Activated CD4-positive, alpha-beta T cell treated with anti-CD3 and anti-CD28 coated beads, Interleukin-2, amount 50 U/mL, for 48 hours (primary cell): ENCODE measurements at places on chromosomes 12 and 14.

DNA sequence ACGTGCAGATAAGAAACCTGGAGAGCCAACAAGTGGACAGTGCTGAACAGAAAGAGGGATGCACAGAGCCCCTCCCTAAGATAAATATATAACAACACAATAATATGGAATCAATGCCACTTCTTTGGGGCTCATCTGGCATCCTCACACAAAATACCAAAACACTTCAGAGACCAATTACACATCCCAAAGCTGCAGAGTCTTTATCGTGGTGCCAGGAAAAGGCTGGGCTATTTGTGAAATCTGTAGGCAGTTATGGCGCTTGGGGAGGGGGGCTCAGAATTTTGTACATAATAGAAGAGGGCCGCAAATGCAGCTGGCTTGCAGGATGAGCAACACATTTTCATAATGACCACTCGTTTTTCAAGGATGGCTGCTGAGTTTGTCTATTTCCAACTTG is 160.4 kb upstream of the NOS1 start:
- no peak for DNase-seq

DNA sequence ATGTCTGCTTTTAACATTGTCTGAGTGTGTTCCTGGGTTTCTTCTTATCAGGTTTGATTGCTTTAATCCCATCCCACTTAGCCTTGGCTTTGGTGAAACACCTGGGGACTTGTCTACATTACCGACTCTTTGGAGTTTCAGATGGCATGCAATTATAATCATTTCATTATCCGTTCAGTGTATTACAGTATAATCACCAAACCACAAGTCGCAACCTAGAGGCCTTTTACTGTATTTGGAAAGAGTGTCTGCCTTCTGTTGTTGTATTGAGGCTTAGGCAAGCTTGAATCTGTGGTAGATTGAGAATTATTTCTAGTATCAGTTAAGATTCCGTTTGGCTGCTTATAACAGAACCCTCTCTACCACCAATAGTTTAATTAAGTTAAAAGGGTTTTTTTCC is 103.9 kb downstream of the TGFB3 start:
- DNase-seq = no peak

GRCh38 chr12:18382236-18382885 is 121.0 kb downstream of the PIK3C2G start:
- no peak for DNase-seq

- no peak for DNase-seq
Measured at GRCh38 chr14:61409782-61410181, 88.4 kb downstream of the PRKCH start.

- no peak for DNase-seq
Measured at GRCh38 chr12:56387152-56387736, 24.6 kb upstream of the APOF start.

DNA sequence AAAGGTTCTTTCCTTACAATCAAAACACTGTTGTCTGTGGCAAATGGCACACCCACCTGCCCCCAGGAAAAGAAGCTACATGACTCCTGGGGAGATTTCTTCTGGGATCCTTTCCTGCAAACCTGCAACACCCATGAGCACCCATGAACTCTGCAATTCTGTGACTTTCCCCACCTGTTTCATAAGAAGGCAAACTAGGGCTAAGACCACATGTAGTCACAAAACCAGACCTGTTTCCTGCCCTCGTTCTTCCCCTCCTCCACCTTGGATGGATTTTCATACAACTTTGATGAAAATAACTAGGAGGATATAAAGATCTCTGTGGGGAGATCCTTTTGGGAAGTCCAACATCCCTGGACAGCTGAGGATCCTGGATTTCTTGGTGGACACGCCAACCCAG is 1084.7 kb downstream of the BCL11B start:
- no peak for DNase-seq

DNA sequence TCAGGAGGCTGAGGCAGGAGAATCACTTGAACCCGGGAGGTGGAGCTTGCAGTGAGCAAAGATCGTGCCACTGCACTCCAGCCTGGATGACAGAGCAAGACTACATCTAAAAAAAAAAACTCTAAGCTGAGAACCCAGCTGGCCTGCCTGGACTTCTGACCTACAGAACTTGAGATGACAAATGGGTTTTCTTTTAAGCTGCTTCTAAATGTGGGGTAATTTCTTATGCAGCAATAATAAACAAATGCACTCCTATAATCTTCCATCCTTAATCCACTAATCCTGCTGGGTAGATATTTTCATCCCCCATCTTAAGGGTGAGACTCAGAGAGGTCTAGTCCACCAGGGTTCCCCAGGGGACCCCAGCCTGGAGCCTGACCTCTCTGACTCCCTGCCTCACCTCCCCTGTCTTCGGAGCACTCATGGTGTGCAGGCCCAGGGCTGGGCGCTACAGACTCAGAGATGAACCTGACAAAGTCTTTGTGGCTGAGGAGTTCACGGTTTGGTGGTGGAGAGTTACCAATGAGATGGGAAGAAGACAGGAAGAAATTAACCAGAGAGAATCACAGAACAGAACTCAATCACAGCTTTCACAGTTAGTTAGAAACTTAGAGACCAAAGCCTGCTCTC is 39.7 kb upstream of the BDKRB2 start:
- DNase-seq = no peak

DNA sequence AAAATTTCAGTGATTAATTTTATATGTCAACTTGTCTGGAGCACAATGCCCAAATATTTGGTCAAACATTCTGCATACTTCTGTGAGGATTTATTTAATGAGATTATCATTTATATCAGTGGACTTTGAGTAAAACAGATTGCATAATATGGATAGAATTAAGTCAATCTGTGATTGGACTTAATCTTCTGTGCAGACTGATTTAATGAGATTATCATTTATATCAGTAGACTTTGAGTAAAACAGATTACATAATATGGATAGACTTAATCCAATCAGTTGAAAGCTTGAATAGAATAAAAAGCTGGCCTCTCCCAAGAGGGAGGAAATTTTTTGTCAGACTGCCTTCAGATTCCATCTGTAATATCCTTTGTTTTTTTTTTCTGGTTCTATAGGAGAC is 1413.2 kb downstream of the LRFN5 start:
- no peak for DNase-seq

GRCh38 chr12:48000878-48001504 is 3.3 kb downstream of the COL2A1 start:
- peak; percentile 33 for DNase-seq

GRCh38 chr12:30448038-30448437 is 247.6 kb downstream of the IPO8 start:
- DNase-seq = no peak

GRCh38 chr14:100065942-100066574 is 836 bp downstream of the EVL start:
- peak; percentile 83 for DNase-seq

- peak; percentile 52 for DNase-seq
Measured at GRCh38 chr14:61337893-61338292, 16.5 kb downstream of the PRKCH start.

DNA sequence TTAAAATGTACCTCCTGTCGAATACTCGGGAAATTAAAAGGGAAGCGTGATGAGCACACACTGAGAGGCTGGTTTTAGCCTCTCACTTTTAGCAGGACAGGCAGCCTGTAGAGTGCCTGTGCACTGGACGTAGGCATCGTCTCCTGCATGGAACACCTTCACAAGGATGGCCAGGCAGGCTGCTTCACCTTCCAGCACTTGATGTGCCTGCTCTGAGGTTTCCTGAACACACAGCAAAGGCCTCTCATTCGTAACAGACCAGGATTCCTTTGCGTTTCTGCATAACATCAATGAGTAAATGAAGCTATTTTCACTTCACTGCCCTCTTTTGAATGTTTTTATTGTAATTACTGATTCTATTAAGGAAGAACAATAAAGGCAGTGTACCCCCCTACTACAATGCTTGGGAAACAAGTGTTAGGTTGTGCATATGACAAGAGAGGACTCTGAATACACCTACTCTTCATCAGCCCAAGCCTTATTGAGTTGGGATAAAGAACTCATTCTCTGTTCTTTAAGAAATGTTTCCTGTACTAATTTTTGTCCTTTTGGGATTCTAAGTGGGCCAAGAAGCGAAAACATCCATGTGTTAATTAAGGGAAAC is 1077.6 kb upstream of the FOXG1 start:
- no peak for DNase-seq

DNA sequence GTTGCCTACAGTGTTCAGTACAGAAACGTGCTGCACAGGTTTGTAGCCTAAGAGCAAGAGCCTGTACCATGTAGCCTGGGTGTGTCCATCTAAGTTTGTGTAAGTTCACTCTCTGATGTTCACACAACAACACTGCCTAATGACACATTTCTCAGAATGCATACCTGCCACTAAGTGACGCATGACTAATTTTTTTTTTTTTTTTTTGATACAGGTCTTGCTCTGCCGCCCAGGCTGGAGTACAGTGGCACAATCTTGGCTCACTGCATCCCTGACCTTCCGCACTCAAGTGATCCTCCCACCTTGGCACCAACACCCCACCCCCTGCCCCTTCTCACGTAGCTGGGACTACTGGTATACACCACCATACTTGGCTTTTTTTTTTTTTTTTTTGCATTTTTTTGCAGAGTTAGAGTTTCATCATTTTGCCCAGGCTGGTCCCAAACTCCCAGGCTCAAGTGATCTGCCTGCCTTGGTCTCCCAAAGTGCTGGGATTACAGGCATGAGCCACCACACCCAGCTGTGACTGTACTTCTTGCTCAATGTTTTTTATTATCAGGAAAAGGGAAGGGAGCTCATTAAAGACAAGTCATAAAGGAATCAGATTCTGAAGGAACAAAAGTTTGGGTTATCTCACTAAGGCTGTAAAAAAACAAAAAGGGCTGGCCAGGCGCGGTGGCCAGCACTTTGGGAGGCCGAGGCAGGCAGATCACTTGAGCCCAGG is 10.0 kb upstream of the CDC42BPB start:
- DNase-seq = no peak

DNA sequence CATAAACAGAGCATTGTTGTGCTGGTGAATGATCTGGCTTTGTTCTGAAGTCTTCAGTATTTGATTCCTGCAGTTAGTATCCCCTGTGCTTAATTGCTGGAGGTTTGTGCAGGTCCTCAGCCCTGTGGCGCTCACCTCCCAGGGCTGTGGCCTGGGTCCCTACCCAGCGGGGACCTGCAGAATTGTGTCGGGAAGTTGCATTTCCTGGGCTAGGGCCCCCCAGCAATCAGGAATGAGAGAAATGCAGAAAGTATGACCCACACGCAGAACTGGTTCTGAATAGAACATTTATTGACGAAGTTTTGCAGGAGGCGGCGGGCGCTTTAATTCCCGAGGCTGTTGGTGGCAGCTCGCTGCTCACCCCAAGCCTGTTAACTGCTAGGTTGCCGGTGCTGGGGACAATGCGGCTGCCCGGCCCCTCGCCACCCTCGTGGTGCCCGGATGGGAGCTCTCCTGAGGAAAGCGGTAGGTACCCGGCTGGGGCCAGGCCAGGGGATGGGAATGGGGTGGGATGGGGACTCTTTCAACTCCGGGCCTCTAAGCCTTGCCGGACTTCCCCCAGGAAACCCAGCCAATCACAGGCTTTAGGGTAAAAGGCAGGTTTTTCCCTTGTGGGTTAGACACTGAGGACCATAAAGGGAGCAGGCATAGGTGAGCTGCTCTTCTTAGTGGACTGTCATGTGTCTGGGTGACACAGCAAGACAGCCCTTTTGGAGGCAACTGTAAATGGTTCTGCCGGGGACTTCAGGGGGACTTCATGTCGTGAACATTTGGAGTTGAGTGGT is 11.6 kb downstream of the PLEKHG3 start:
- no peak for DNase-seq

- DNase-seq = no peak
Measured at GRCh38 chr14:57492859-57493258, 798 bp downstream of the CCDC198 start.

GRCh38 chr14:77267937-77268699 is 2.9 kb downstream of the NGB start:
- no peak for DNase-seq

GRCh38 chr14:53032838-53033390 is 82.1 kb upstream of the FERMT2 start:
- no peak for DNase-seq

DNA sequence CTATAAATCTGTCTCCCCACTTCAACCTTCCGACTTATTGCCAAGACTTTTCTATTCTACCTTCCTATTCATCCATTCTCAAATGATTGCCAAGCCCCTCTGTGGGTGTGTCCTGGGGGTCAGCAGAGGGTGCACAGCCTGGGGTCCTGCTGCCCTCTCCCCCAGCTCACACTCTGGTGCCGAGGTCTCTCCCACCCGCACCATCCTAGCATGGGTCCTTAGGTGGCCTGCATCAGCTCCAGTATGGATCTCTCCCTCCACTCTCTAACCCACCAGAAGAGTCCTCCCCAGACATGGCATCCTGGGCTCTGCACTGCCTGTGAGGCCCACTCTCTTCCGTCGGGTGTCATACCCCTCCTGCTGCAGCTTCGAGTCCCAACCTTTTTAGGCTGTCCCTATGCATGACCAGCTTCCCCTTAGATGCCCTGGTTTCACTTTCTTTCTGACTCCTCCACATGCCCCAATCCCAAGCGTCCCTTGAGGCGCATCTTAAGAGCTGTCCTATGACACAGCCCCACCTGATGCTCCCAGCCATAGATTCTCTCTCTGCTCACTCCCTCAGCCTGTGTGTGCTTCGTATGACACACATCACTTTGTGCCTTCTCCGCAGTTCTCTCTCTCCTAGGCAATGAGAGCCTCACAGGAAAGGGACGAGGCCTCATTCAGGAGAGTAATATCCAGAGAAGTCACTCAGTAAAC is 43.9 kb downstream of the GIT2 start:
- DNase-seq = no peak

DNA sequence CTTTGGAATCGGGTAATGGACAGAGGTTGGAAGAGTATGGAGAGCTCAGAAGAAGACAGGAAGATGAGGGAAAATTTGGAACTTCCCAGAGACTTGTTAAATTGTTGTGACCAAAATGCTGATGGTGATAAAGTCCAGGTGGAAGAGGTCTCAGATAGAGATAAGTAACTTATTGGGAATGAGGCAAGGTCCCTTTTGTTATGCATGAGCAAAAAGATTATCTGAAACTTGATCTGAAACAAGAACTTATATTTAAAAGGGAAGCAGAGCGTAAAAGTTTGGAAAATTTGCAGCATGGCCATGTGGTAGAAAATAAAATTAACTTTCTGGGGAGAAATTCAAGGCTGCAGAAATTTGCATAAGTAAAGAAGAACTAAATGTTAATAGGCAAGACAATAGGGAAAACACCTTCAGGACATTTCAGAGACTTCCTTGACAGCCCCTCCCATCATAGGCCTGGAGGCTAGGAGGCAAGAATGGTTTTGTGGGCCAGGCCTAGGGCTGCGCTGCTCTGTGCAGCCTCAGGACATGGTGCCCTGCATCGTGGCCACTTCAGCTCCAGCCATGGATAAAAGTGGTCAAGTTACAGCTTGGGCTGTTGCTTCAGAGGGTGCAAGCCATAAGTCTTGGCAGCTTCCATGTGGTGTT is 425.7 kb upstream of the PRICKLE1 start:
- DNase-seq = no peak
